ENCODE measurements at places on chromosomes 1 and 21. TPM values are rescaled to one million over a fixed set of nuclear protein-coding genes. Genes with fewer than 3 reads are reported as not detected.

Gene ARID4B
- 99.5 TPM for total RNA-seq

Gene SPATA46
- not detected for total RNA-seq

Gene URB1
- 13.9 TPM for total RNA-seq

Gene VASH2
- total RNA-seq = not detected

Gene REN
- not detected for total RNA-seq

Gene MMP23B
- total RNA-seq = 3.5 TPM

Gene ACTN2
- total RNA-seq = not detected

Gene HAO2
- total RNA-seq = not detected

Gene FLG2
- not detected for total RNA-seq

Gene NPR1
- not detected for total RNA-seq

Gene TP73
- not detected for total RNA-seq

Gene KRTAP8-1
- total RNA-seq = not detected

Gene RGS8
- not detected for total RNA-seq

Gene SPRR5
- not detected for total RNA-seq

- no peak for DNase-seq
Observed at GRCh38 chr1:227785094-227785804, 30.2 kb upstream of the PRSS38 start.

GRCh38 chr21:25944672-25945213 lies 210.0 kb downstream of the GABPA start:
- no peak for DNase-seq

DNA sequence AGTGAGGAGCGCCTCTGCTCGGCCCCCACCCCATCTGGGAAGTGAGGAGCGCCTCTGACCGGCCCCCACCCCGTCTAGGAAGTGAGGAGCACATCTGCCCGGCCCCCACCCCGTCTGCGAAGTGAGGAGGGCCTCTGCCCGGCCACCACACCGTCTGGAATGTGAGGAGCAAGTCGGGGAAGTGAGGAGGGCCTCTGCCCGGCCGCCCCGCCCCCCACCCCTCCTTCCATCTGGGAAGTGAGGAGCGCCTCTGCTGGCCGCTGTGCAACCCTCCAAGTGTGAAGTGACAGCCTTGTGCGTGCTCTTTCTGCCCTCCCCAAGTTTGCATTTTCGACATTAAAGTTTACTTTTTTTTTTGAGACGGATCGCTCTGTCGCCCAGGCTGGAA lies 5.1 kb upstream of the ZZZ3 start:
- no peak for DNase-seq

GRCh38 chr1:212106286-212106792 lies 70.8 kb downstream of the DTL start:
- no peak for DNase-seq

DNA sequence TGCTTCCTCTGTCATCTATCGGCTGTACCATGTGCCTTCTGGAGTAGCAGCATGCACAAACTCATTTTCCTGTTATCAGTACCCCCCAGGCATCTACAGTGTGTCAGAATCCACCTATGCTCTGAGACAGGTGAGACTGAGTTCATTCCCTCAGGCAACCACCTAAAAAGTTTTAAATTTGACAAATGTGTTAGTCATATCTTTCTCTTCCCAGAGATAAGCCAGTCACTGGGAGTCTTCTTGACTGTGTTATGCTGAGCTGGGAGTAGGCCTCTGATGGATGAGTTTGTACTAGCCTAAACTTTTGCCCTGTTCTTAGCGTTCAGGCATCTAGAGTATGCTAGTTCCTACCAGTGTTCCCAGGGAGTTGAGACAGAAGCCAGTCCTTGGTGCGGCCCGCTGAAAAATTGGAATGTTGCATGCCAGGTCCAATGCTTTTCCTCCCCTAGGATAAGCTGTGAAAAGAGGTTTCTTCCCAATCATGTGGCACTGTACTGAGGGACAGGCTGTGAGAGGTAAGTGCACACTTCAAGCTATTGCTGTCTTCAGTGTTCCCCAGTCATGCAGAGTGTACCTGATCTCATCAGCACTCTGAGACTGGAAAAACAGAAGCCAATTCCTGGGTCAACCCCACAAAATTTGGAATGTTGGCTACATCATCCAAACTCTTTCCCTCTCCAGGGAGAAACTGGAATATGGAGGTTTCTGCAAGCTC lies 1202.3 kb downstream of the NCAM2 start:
- no peak for DNase-seq

DNA sequence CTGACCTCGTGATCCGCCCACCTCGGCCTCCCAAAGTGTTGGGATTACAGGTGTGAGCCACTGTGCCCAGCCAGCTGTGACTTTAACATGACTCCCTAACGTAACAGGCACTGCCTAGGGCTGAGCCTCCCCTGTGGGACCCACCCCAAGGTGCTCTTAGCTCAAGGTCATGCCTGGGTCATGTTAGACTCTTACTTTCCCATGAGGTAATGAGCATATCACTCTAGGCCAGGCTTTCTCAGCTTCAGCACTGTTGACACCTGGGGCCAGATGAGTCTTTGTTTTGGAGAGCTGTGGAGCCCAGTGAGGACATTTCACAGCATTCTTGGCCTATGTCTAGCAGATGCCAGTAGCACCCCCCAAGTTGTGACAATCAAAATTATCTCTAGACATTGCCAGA lies 4.5 kb downstream of the NECAP2 start:
- DNase-seq = no peak

DNA sequence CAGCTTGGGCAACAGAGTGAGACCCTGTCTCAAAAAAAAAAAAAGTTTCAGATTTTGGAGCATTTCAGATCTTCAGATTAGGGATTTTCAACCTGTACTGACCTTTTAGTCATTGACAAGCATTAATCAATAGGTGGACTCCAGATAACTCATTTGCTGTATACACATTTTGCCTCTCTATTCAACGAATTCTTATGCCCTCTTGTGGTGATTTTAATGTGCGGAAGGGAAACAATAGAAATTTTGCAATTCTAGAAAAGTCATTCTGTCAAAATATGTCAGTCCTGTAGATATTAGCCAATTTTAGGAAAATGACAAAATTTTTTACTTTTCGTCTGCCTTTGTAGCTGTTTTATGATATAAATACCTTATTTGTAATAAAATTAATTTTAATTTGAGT lies 11.6 kb upstream of the OR2G2 start:
- no peak for DNase-seq

GRCh38 chr1:244157731-244158438 lies 106.8 kb downstream of the ZBTB18 start:
- no peak for DNase-seq

- DNase-seq = no peak
Observed at GRCh38 chr1:84377480-84378095, 20.7 kb upstream of the DNASE2B start.

GRCh38 chr1:239893127-239893731 lies 198.5 kb upstream of the FMN2 start:
- no peak for DNase-seq

- DNase-seq = no peak
Observed at GRCh38 chr1:9843576-9843945, 19.8 kb upstream of the CLSTN1 start.

- no peak for DNase-seq
Observed at GRCh38 chr1:58439946-58440345, 106.6 kb downstream of the OMA1 start.

DNA sequence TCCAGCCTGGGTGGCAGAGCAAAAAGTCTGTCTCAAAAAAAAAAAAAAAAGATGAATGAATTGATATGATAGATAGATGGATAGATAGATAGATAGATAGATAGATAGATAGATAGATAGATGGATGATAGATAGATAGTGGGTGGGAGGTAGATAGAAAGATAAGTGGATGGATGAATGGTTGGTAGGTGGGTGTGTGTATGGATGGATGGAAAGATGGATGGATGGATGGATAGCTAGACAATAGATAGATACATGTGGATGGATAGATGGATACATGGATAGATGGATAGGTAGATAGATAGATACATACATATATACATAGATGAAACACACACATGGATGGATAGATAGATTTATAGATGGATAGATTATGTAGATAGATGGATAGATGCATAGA lies 28.5 kb downstream of the TRPM2 start:
- no peak for DNase-seq

- DNase-seq = peak; percentile 87
Observed at GRCh38 chr1:159008744-159009188, 941 bp upstream of the IFI16 start.

GRCh38 chr1:198086051-198086745 lies 70.6 kb upstream of the NEK7 start:
- DNase-seq = no peak
